ENCODE measurements at places on chromosomes 7 and 10. TPM values are rescaled to one million over a fixed set of nuclear protein-coding genes. Genes with fewer than 3 reads are reported as not detected.

The PDE6C gene
- total RNA-seq = not detected

The NPY gene
- total RNA-seq = not detected

The TRIM73 gene
- 0.55 TPM for total RNA-seq

The EGR2 gene
- 1.6 TPM for total RNA-seq

The FLNC gene
- 286 TPM for total RNA-seq

The STARD3NL gene
- total RNA-seq = 108 TPM

The CALCR gene
- not detected for total RNA-seq

All from uterine smooth muscle cell (primary cell).